ENCODE measurements at places on chromosomes 4 and X.

GRCh38 chr4:108166441-108167315 is 2.1 kb downstream of the LEF1 start:
- DNase-seq = peak; percentile 60

DNA sequence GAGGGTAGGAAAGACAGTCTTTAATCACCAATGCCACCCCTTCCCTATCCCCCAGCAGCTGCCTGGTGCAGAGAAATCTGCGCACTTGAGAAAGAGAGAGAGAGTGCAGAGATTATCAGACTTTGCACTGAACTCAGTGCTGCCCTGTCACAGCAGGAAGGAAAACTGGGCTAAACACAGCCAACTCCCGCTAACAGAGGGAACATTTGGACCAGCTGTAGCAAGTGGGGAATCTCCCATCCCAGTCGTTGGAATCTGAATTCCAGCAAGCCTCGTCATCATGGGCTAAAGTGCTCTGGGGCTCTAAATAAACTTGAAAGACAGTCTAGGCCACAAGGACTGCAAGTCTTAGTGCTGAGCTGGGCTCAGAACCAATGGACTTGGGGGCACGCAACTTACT is 168.7 kb downstream of the DLG3 start:
- no peak for DNase-seq

DNA sequence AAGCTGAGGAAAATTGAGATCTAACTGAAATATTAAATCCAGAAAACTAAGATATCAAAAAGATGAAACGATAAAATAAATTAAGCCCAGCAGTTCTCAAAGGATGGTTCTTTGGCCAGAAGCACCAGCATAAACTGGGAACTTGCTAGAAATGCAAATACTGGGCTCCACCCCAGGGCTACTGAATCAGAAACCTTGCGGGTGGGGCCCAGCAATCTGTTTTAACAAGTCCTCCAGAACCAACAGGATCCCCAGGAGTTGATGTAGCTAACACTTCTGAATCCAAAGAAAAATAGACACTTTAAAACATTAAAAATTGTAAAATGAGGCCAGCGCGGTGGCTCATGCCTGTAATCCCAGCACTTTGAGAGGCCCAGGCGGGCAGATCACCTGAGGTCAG is 14.1 kb upstream of the TMEM154 start:
- DNase-seq = no peak

DNA sequence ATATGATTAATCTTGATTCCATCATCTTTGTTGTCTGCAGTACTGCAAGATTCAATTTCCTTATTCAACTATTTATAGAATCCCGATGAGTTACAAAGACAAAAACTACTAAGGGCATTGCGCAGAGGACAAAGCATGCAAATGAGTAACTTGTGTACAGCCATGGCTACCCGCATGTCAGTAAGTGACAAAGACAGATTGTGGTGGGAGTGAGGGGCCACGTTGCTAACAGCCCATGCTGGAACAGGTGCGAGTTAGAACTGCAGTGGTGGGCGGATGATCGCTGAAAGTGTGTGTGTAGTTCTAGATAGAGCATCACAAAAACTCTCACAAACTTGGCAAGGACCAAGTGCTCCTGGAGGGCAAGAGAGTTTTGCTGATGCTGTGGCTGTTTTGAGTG is 49.5 kb downstream of the ACOX3 start:
- DNase-seq = no peak

GRCh38 chr4:143184217-143184502 is 557 bp upstream of the USP38 start:
- DNase-seq = no peak

DNA sequence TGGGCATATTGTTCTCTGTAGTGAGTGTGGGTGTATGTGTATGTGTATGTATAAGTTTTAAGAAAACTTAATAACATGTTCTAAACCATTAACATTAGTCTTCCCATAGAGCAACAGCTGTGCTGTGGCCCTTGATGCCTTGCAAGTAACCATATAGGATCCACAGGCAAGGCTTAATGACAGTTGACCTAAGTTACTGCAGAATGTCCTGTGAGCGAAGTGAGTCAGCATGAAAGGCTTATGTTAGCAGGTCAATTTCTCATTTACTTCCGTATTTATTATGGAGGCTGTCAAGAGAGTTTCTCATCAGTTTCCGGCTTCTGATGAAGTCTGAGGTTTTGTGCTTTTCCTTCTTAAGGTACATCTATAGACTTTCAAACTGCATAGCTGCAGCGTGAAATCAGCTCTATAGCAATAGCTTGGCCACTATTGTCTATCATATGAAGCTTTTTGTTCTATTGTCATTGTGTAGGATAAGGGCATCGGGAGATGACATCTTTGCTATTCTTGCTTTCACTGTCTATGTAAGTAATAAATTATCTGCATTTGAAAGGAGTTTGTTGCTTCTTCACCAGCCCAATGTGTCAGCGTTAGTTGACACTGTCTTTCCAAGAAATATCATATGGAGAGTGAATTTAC is 1153.4 kb upstream of the AGA start:
- no peak for DNase-seq

DNA sequence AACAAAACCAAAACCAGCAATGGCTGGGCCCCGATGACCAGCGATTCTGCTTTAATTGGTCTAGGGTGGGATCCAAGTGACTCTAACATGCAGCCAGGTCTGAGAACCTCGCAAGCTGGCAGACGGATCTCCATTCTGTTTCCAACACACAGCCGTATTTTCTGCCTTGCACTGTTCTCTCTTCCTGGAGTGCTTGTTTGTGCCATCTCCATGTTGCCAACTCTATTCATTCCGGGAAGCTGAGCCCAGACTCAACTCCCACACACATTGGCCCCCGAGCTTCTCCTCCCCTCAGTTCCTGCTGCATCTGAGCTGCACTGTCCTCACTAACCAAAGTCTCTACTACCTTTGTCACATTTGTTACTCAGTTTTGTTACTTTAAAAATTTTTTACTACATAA is 35.6 kb downstream of the GEMIN8 start:
- DNase-seq = no peak
